ENCODE measurements at places on chromosomes 6 and 20. TPM values are rescaled to one million over a fixed set of nuclear protein-coding genes. Genes with fewer than 3 reads are reported as not detected.

- DNase-seq = no peak
Observed at GRCh38 chr20:945841-946240, 29.7 kb upstream of the ANGPT4 start.

The HLA-B gene
- total RNA-seq = 25.4 TPM

DNA sequence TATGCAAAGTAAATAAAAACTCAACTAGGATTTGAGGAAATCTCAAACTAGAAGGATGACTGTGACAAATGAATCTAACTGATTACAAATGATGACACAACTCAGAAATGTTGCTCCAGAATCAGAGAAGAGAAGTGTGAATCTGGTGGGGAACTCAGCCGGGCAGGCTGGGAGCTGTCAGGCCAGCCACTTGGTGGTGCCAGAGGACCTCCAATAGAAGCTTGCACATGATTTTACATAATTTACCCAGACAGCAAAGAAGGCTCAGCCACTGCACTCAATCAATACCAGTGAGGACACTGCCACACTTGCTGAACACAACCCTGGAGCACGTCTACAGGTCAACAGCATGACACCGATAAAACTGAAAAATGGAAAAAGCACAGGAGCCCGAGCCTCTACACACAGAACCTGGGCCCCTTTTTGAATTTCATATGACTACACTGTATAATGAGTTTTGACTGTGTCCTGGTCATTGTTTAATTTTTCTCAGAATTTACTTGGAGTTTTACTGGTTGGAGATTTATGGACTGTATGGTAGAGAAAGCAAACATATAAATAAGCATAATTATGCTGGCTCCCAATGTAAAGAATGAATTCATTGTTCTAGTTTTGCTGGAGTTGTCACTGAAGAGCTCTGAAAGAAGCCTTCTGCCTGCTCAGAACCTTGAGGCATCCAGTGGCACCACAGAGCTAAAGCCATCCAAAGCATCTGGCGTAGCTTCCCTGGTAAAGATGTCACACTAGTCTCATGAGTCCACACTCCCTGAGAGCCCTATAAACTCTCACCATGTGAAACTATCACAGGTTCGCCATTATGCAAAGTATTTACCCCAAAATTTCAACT, 296.5 kb downstream of the THBS2 start:
- peak; percentile 67 for DNase-seq

DNA sequence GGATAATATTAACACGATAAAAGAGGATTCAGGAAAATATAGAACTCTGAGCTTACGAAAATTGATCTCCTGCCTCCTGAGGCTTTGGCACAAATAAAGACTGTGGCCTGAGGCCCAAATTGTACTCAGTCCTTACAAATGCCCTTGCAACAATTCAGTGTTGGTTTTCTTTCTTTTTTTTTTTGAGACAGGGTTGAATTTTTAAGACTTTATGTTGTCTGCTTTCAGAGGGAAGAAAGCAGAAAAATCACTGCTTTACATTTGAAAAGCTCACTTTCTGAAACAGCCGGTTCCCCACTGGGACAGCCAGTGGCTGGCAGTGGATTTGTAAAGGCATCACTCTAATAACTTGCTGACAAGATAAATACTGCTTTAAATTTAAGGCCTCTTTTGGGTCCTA, 290.5 kb downstream of the SLC35F1 start:
- DNase-seq = no peak

GRCh38 chr6:148509800-148510581, 167.4 kb downstream of the SASH1 start:
- DNase-seq = no peak

The PAX1 gene
- not detected for total RNA-seq

GRCh38 chr20:52411611-52412010, 220.0 kb upstream of the ZFP64 start:
- no peak for DNase-seq

DNA sequence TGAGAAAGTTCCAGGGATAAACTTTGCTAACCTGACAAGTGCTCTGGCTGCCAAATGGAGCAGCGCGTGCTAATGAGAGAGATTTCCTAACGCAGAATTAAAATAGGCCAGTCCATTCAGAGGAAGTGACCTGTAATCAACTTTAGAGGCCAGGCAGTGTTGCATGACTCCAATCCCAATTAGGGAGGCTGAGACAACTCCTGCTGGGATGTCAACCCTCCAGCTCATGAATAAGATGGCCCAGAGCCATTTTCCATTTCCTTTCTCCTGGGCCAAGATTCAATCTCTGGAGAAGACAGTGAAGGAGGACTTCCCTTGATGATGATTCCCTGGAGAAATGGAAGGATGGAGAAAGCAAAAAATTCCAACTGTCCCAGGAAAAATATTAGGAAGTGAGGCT, 241.5 kb upstream of the RNF24 start:
- DNase-seq = no peak

The TBC1D7 gene
- total RNA-seq = 45.5 TPM

DNA sequence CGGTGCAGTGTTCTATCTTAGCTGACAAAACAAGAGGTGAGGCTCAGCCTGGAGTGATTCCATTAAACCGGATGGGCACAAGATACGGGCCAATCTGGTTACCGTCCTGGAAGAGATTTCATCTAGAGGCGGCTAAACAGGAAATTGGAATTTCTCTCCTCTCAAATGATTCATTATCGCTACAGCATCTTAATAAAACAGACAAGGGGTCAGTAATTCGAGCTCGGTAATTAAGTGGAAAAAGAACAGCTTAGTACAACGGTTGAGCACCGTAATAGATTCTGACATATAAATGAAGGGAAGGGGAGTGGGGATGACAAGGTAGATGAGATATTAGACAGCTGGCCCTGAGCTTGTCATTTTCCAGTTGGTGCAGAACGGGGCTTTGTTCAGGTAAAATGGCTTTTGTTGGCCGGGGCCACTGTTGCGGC, 137.2 kb downstream of the EDN3 start:
- DNase-seq = no peak

The TREM1 gene
- total RNA-seq = not detected

The EFCAB8 gene
- not detected for total RNA-seq

- no peak for DNase-seq
Observed at GRCh38 chr6:13971303-13971702, 46.6 kb downstream of the RNF182 start.

DNA sequence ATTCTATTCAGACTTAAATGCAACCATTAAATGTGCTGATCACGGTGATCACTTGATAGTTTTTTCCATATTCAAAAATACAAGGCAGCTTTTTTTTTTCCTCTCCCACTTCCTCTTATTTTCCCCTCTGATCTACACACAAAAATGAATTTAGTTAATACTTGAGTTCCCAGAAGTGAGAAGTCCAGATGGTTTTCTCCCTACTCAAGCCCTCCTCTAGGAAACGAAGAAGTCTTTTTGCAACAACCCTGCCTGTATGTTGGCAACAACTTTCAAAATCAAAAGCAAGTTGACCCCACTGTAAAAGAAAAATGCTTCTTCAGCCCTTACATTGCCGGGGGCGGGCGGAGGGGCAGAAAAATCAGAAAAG, 24.3 kb downstream of the ARHGAP18 start:
- no peak for DNase-seq

The LGSN gene
- total RNA-seq = not detected

- no peak for DNase-seq
Observed at GRCh38 chr20:22544462-22544861, 39.9 kb downstream of the FOXA2 start.

DNA sequence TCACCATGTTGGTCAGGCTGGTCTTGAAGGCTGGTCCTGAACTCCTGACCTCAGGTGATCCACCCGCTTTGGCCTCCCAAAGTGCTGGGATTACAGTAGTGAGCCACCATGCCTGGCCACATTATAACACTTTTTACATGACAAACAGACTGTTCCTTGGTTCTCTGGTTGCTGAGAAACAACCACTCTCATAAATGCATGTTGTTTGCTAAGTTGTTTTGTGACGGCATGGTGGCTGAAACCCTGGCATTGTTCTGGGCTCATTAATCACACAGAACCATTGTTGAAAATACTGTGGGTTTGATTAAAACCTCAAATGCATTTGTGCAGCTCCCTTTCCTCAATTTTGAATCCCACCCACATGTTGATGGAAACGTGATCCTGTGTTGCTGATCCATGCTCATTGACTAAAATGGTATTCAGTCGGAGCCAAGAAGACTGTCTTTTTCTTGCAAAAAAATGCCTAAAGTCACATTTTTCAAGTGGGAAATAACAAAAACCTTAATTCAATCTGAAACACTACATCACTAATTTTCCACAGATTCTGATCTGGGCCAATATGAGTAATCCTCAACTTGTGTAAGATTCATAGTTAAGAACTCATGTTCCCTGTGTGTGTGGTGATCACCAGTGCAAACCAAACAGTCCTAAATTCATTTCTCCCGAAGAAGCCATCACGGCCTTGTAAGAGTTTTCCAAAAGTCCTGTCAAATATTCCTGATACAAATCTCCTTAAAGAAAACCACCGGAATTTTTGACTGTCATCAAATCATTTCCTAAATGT, 132.8 kb downstream of the FNDC1 start:
- DNase-seq = no peak

DNA sequence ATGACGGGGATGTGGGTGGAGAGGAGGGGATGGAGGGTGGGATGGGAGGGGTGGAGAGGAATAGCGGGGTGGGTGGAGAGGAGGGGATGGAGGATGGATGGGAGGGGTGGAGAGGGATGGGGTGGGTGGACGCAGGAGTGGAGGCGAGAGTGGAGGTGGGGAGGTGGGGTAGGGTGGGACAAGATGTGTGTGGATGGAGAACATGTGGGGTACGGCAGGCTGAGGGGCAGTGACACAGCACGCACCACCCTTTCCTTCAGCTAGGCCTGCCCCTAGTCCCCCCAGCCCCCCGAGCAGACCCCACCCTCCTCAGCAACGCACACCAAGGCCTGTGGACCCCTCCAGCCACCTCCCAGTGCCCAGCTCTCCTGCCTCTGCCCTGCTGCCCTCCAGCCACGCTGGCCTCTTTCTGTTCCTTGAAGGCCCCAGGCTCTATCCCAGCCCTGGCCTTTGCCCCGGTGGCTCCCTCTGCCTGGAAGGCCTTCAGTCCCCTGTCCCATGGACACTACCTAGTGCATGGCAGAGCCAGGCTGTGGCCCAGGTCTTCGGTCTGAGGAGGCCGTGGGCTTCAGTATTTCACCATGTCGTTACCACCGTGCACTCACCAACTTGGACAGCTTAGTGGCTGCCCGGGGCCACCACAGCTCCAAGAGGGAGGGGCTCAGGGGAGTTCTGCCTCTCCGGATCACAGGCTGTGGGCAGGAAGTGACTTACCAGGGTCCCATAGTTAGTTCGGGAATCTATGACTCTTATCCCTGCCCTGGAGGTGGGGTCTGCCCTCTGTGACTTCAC, 78.4 kb upstream of the PMEPA1 start:
- no peak for DNase-seq

The SRMS gene
- total RNA-seq = not detected

The TMEM244 gene
- not detected for total RNA-seq

DNA sequence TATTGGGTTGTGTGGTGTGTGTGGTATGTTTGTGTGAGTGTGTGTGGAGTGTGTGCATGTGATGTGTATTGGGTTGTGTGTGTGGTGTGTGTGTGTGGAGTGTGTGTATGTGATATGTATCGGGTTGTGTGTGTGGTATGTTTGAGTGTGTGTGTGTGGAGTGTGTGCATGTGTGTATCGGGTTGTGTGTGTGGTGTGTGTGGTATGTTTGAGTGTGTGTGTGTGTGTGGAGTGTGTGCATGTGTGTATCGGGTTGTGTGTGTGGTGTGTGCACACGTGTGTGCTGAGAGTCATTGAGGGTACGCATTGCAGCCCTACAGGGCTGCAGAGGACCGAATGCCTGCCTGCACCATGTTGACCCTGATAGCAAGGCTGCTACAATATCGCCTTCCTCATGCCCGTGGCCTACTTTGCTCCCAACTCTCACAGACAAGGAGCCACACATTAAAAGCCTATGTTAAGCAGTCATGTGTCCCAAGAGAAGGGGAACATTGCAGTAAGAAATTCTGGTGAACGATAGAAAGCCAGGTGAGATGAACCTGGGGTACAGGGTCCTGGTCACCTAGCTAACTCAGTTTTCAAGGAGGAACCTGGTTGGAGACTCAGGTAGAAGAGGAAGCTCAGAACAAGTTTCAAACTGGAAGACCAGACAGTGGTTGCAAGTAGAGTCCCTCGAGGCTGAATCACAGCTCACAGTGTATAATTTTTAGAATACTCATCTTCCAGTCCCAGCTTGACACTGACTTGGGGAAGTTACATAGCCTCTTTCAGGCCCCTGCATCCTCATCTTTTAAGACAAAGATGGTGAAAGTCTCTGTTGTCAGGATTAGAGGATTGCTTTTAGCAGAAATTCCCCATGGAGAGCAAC, 45.7 kb upstream of the TMEM170B start:
- no peak for DNase-seq

The PRND gene
- total RNA-seq = not detected

The CST2 gene
- not detected for total RNA-seq

DNA sequence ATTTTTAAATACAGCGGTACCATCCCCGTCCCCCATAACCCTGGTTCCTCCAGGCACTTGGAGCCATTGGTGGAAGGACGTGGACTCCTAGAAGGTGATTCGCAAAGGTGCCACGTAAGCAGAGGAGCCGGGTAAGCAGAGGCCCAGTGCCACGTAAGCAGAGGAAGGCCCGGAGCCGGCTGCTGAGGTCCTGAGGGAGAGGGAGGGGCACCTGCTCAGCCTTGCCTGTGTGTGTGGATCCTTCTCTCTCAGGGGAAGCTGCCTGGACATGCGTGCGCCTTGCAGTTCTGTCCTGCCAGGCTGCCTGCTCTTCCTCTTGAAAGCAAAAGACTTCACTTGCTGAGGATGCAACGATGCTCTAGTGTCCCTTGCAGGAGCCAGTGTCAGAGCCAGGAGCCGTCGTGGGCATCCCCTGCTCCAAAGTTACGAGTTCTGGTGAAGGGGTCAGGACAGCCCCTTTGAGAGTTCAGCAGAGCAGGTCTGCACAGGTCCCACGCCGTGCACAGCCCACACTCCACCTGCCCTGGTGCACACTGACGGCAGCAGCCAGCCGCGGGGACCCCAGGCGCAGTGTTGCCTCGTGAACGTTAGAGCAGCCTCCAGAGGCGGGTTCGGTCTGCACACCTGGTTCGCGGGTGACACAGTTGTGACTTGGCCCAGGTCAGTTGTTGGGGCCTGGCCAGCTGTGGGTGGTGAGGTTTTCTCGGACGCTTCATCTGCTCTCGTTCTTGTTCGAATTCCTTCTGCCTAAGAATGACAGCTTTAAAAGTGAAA, 1.9 kb upstream of the NKAIN4 start:
- DNase-seq = no peak

DNA sequence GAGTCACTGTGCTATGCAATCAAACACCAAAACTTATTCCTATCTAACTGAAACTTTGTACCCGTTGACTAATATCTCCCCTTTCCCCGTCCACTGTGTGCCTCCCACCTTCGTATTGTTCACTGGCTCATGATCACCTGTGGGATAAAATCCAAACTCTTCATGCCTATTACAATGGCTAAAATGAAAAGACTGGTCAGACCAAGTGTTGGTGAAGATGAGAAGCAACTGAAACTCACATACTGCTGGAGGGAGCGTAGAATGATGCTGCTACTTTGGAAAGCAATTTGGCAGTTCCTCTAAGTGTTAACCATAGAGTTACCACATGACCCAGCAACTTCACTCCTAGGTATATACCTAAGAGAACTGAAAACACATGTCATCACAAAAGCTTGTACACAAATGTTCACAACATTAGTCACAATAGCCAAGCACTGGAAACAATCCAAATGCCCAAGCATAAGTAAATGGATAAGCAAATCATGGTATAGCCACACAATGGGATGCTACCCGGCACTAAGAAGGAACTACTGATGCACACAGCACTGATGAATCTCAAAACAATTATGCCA, 13.1 kb downstream of the RPS10 start:
- DNase-seq = no peak

GRCh38 chr6:15399641-15400470, 154.0 kb downstream of the JARID2 start:
- peak; percentile 83 for DNase-seq
